ENCODE measurements at places on chromosomes 5 and 9.

DNA sequence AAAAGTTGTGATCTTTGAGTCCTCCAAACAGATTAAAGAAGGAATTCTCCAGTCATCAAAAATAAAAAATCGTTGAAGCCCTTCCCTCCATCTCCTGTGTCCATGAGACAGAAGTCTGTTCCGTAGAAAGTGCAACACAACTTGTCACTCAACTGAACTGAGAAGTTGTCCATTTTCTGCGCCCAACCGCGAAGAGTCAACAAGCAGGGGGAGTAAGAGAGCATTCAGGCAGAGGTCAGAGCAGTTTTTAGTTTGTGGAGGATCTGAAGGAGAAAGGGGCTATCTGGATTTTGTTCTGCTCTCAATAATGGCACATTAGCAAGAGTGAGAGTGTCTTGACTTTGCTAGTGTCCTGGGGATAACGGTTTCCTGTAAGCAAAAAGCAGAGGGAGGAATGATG is 303.9 kb downstream of the ICE1 start:
- no peak for DNase-seq

- no peak for DNase-seq
These were observed at the start of gene GPR150 for GRCh38 chr5:95620030-95620869. Gene GPR150 (plus strand): TSS chr5:95620087. CDS start chr5:95620276, 189 bp downstream.

DNA sequence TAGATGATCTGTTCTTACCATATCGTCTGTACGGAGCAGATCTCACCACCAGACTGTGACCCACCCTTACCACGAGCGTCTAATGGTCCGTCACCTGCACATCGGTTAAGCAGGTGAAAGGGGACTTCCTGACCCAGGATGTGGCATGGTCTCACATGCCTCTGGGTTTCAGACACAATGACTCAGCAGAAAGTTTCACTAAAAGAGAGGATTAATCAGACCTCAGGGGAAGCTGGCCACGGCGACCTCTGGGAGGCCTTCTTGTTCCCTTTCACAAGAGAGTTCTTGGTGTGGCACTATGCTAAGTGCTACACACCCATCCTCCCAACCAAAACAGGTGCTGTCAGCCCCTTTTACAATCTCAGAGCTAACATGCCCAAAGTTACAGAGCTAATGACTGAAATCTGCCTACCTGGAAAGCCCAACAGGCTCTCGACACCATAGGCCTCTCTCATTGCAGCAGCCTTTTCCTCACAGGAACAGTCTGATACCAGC is 41.6 kb downstream of the ADAMTS12 start:
- no peak for DNase-seq

DNA sequence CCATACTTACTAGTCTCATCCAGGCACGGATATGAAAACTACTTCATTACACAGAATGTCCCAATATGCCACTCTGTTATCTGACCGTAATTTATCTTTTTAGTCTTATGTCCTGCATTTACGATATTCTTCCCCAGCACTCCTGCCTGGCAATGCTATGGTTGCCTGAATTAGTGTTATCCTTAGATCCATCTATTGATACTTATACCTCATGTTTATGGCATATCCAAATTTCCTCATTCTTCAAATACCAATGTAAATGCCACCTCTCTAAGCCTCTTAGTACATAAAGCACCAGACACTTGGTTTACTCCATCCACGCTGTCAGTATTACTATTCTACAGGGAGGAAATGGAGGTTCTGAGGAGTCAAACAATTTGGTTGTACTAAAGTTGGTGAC is 507.8 kb upstream of the NMUR2 start:
- DNase-seq: no peak

- DNase-seq: no peak
These were observed 1231.1 kb upstream of the ACO1 start for GRCh38 chr9:31153250-31153840.

DNA sequence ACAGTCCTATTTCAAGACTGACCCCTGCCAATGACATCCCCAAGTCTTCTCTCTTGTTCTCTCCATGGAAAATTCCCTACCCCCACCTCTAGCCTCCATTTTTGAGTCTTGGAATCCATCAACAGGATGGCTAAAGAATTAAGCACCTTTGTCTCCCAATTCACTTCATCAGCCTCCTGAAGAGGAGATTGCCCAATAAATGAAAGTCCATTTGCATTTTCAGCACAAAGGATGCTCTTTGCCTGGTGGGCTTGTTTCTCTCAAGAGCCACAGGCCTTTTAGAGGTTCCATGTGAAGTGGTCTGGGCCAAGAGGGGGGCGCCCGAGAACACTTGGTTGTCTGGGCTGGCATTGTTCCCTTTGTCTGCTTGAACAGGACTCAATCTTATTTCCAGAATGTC is 12.6 kb downstream of the HSD17B3 start:
- no peak for DNase-seq

DNA sequence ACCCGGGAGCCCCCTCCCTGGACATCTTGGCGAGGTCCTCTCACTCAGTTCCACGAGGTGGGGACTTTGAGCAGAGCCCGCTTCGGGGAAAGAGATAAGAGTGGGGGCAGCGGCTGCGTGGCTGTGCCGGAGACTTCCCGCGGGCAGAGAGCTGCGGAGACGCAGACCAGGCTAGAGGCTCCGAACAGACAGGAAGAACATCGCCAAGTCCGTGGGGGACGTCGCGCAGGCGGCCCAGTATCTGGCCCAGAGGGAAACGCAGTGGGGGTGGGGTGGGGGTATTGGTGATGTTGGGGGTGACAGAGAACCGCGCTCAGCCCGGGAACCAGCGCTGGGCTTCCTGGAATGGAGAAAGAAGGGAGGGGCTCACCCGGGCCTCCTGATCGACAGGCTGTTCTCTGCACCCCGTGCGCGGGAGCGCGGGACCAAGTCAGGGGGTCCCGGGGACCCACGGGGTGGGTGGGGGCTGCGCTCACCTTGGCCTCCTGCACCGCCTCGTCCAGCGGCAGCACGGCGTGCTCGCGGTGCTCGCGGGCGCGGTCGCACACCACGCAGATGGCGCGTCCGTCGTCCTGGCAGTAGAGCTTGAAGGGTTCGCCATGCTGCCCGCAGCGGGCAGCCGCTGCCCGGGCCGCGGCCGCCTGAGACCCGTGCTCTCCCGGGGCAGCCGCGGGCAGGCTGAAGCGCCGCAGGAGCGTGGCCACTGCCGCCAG is 727 bp downstream of the TRIM7 start:
- no peak for DNase-seq

DNA sequence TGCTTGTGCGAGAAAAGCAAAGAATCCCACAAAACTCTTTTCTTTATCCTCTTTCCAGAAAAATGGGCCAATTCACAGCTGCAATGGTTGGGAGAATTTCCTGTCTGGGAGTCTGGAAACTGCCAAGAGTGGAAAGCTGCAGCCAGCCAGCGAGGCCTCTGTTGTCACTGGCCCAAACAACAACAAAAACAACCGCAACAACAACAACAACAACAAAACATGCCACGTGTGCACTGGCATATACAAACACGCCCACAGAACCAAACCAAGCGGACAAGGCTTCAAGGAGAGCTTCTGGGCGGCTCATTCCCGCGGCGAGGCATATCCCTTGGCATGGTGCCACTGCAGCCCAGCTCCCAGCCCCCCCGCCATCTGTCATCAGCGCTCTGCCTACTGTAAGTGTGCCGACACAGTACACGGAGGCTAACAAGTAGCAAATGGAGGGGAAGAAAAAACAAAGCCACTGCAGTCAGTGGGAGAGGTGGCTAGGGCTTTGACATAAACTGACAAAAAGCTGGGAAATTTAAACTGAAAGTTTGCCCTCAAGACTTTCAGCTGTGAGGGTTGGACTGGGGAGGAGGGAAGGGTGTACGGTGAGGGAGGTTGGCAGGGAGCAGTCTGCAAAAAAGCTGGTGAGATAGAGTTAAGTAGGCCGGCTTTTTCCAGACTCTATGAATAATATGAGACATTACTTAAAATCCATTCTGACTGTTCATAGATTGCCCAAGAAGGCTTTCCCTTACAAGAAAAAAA is 165.0 kb upstream of the ZNF462 start:
- DNase-seq: peak; percentile 20

DNA sequence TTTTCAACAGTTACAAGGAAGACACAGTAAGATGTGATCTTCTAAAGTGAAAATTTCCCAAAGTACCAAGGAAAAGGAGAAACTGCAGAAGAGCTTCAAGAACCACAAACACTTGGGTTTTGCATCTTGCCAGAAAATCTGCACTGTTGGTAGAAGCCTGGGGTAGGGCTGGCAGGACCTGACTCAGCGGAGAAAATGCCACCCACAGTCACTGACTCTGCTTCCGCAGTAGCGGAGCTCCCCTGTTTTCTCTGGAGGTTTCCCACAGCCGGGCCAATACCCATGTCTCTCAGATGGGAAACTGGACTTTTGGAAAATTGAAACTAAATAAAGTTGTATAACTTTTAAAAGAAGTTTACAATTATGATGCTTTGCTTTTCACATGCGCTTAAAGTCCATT is 104.2 kb downstream of the MEF2C start:
- no peak for DNase-seq

Data from GM04504 (cell line).